ENCODE measurements at places on chromosomes 11 and 22. TPM values are rescaled to one million over a fixed set of nuclear protein-coding genes. Genes with fewer than 3 reads are reported as not detected.

CSRP3 gene
- total RNA-seq: not detected

MRGPRE gene
- total RNA-seq: not detected

POTEH gene
- total RNA-seq: not detected

ISX gene
- not detected for total RNA-seq

PAX6 gene
- not detected for total RNA-seq

OR8A1 gene
- not detected for total RNA-seq

ELF5 gene
- total RNA-seq: not detected

ASRGL1 gene
- total RNA-seq: 3.4 TPM
